Prostate gland (tissue), 2 donors: ENCODE measurements at places on chromosomes 4 and X.

DNA sequence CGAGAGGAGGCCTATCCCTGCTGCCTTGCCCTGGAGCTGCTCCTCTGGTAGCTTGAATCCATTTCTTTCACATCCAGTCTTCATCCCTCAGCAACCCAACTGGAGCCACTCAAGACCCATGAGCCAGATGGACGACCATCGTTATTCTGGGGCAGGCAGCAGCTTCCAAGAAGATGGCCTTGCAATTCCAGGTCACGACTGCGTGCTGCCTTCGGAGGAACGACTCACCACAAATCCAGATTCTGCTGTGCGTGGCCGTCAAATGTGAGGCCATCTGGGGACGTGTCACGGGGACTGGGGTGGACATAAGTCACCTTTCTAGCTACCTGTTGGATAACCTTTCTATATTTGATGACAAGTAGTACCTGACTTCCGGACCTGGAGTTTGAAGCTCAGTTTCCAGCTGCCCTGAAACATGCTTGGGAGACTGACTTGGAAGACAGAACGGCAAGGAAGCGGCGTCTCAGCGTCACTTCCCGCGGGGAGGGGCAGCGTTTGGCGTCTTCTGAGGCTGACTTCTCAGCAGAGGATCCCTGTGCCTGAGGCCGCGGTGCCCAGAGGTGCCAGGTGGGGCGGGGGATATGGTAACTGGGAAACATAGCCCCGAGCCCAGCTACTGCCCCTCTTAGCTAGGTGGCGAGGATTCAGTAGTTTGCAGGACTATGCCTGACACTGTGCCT is 11.7 kb upstream of the TMEM271 start:
- no peak for DNase-seq

GRCh38 chr4:40409835-40410234 is 74.7 kb downstream of the CHRNA9 start:
- no peak for DNase-seq

GRCh38 chr4:98113012-98113411 is 30.3 kb downstream of the STPG2 start:
- DNase-seq: no peak

DNA sequence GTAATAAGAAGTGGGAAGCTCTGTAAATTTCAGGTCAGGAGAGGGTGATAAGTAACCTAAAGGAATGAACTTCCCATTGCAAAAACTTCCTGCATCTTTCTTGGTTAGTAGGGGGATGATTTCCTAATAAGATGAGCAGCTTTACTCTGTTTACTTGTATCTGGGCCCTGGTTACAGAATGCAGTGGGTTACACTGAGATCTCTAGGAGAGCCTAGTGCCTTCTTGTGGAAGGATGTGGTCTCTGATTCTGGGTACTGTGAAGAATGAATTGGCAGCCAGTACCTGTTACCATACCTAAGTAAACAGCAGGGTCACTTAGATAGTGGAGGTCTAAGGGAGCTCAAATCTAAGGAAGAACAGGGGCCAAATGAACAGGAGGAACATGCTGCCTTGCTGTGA is 320.6 kb downstream of the ARHGAP10 start:
- no peak for DNase-seq

- no peak for DNase-seq
These were observed 106.4 kb upstream of the NWD2 start for GRCh38 chr4:37138019-37138653.

DNA sequence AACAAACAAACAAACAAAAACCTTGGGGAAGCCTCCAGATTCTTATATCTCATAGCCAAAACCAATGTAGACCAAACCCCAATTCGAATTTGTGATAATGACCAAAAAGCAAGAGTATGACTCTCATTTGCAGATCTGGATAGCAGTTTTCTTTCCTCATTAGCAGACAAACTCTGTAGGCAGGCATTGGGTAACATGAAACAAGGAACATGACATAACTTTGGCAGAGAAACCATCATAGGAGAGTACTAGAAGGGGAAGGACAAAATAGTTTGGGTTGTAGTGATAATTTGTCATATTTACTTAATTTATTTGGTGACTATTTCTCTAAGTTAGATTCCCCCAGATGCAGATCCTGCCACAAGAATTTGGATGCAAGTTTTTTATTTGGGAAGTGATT is 187.8 kb downstream of the MID1IP1 start:
- DNase-seq: no peak

DNA sequence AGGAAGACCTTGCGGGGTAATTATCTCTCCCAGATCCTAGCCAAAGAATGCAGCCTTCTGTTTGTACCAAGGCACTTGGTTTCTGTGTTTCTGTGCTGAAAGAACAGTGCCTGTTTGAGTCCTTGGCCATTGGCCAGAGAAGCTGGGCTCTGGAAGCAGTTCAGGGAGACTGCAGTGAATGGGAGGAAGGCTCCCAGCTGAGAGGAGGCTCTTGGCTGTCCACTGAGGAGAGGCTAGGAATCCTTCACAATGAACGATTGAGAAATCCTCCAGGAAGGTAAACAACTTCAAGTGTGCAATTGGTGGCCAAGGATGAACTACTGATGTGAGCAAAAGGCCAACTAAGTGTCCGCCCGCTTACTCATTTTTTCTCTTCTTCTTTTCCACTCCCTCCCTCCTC is 61.3 kb downstream of the HS3ST1 start:
- DNase-seq: peak; percentile 51

DNA sequence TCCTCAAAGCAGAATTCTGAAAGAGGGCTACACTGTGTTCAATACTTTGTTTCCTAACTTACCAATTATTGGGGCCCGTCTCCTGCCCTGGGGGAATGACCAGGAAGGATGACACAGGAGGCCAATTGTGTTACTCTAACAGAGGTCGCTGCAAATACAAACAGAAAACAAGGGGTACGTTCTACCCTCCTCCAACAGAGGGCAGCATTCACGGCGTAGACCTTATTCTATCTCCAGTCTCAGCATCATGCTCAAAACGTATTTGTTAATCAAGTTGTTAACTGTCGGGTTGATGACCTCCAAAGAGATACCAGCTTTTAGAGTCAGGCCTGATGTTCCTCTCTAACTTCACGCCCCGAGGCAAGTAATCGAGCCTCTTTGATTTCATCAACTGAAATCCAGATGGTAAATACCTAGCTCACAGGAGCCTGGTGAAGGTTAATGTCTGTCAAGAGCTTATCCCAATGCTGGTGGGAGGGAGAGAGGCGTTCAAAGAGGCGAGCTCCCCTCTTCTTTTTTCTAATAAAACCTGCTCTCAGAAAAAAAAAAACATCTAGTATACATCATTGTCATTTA is 181.0 kb upstream of the KCNIP4 start:
- DNase-seq: no peak

DNA sequence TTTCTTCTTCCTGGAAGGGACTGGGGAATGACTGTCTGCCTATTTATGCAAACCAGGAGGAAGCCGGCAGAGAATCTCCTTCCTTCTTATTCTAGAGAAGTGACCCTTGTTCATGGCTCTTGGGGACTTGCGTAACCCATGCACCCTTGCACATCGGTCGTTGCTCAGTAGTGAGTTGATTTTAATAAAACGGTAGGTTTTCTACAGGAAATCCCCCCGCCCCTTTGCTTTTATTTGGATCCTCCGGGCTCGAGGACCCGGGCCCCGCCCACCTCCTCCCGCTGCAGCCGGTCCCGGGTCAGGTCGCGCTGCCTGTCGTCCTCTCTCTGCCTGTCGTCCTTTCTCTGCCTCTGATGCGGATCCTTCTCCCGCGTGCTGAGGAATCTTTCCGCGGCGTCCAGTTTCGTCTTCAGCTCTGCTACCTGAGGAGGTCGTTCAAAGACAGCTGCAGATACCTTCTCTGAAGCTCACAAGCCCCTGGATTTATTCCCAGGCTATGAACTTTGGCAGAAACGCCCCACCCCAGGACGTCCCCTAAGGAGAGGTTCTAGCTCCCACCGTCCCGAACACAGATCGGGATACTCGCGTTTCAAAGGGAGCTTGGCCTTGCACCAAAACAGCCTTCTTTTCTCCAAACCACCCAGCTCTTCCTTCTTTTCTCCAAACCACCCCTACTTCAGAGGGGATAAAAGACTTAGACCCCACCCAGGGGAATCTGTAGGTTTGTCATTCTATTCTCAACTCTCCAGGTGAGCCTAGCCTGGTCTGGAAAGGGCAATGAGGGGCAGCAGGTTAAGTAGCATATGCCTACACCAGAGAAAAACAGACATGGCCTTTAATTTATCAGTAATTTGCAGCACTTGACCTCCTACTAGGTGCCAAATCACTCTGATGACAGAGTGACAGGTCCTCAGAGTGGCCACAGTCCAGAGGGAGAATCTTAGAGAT is 7.0 kb downstream of the TNIP3 start:
- DNase-seq: no peak

DNA sequence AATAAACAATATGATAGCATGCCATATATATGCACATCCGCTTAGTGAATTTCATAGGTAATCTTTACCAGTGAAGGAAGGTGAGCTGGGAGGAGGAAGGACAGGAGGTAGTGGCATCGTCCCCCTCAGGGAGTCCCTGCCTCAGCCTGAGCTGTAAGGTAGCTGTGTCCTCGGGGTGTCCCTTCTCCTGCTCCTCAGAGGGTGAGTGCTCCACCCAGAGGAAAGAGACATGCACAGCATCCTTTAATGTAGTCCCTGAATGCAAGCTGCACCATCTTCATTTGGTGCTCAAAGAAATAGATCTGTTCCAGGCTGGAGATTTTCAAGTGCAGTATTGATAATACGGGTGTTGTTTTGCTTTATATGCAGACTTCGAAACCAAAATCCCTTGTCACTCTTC is 330.4 kb upstream of the SFRP2 start:
- DNase-seq: no peak

DNA sequence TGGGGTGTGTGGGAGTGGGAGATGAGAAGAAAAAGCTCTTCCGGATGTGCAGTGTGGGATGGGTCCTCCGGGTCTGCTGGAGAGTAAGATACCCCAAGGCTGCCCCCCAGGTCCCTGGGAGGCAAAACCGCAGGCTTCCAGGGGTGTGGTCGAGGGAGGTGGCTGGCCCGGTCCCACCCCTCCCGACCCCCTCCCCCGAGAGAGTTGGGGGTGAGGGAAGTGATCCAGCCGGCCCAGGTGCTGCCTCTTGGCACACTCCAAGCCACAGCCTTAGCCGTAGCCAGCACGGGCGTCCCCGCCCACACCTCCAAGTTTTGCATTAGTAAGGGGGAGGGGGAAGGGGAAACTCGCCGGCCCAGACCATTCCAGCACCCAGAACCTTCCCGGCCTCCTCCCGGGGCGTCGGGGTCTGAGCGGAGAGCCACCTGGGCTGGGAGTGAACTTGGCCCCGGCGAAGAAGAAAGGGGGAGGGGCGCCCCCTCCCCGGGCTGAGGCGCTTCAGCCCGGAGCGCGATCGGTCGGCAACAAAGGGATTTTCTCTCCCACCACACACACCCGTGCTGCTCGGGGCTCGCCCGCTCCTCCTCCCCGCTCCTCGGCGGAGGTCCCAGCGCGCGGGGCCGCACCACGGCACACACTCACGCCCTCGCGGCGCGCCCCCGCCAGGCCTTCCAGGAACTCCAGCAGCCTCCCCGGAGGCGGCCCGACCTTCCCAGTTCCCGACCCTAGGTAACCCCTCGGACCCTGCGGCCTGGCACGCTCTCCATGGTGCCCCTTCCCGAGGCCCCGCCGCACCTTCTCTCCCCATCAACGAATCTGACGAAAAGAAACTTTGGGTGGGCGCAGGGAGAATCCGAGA is 14.4 kb downstream of the BCOR start:
- peak; percentile 68 for DNase-seq

DNA sequence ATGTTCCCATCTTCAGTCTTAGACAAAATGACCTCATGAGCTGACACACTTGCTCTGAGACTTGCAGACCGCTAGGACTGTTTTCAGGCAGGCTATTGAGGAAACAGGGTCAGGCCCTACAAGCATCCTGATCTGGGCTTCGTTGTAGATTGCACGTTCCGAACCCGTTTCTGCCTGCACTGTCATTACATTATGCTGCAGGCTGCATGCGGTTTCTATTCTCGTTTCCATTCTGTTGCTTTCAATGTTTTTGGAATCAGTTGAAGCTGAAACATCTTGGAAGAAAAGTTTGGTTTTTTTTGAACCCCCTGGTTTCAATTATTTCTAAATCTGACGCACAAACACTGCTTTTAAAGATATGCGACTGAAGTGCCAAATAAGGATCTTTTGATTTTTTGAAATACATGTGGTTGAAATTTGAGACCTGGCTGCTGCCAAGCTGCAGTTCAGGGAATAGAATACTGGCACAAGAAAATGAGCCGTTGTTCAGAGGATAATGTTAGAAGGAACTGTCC is 716.1 kb upstream of the INTU start:
- DNase-seq: no peak

DNA sequence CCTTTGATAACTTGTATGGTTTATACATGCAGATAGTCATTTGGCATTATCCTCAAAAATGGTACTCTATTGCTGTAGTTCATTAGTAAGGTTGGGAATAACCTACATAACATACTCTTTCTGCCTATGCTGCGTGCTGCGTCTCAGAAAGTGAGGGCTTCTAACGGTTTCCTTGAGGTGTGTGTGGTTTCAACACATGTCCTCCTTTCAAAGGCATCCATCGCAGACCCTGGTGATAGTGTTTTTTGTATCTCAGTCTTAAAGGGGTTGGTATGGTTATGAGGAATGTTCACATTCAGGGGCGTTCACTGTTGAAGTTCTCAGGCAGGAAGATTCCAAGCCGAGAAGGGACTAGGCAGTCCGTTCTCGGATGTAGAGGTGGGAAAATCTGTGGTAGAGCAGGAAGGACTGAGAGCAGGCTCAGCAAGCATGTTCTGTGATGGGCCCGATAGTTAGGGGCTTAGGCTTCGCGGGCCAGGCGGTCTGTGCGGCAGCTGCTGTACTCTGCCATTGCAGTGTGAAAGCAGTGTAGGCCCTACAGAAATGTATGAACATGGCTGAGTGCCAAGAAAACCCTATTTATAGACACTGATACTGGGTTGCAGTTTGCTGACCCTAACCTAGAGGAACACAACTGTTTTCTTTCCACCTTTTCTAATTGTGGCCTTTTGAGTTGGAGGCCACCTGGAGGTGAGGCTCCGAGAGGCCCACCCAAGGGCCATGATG is 123.2 kb downstream of the GPR143 start:
- no peak for DNase-seq

- DNase-seq: no peak
These were observed 381.5 kb upstream of the PRKX start for GRCh38 chrX:4094926-4095325.

- no peak for DNase-seq
These were observed at the start of gene CC2D2A for GRCh38 chr4:15469402-15470127. Gene CC2D2A, plus strand, starts transcription at chr4:15469882. Its CDS starts 6,051 bp downstream, at chr4:15475933.

DNA sequence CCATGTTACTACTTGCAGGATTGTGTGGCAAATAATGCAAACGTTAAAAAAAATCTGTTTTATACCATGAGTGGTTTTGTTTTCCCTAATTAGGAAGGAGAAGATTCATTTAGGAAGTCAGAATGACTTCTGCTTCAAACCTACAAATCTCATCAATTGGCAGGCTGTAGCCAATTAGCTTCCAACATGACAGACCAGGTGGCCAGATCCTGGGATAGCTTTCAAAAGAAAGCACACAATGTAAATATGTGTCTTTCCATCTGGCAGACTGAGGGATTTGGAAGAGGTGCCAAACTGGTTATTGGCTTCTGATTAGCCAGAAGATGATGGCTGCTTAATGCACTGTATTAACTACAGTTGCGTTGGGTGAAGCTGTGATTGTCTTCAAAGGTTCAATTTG is 432.8 kb downstream of the ANKRD50 start:
- peak; percentile 19 for DNase-seq

GRCh38 chr4:183832776-183833450 is 72.2 kb upstream of the STOX2 start:
- DNase-seq: no peak
